ENCODE measurements at places on chromosomes 1 and 21. TPM values are rescaled to one million over a fixed set of nuclear protein-coding genes. Genes with fewer than 3 reads are reported as not detected.

DNA sequence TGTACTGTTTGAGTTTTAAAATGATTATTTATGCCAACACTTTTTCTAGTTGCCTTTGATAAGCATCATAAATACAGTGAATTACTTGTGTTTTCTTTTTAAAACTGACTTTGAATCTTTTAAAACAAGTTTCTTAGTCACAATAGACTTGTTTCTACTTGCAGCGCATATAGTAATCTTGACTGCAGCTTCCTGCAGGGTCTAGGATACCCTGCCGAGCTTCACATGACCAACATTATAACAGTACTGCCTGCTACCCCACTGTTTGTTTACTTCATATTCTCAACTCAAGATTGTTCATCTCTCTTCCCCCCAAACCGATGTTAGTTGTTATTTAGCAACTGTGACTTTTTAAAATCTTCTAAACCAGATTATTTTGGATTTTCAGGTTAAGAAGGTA lies 751.3 kb upstream of the NEGR1 start:
- H3K4me1 ChIP-seq, result no peaks in the 10 kb centered on the region
- no peaks in the 10 kb centered on the region for H3K27me3 ChIP-seq
- H3K36me3 ChIP-seq, result no peaks in the 10 kb centered on the region
- DNase-seq, result no peak
- H3K27ac ChIP-seq, result no peak overlapping the region

Gene TMEM82
- not detected for total RNA-seq

Gene KDF1
- total RNA-seq, result 12.1 TPM

DNA sequence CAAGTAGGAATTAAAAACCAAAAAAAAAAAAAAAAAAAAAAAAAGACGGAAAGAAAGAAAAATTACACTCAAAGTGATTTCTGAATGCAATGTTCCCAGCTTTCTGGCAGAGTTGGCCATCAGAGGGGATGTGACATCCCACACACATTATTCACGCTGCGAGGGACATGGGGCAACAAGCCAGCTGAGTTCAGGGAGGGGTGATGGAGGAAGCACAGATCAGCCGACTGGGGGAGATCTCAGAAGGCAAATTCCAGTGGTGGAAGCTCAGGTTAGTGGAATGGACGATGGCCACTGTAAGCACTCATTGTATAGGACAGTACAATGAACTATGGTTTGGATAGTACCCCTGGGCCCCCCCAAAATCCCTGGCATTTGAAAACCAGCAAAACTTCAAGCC lies 311.9 kb downstream of the PCP4 start:
- H3K4me3 ChIP-seq, result no peak overlapping the region
- no peak for DNase-seq
- H3K36me3 ChIP-seq, result no peaks in the 10 kb centered on the region
- H3K27me3 ChIP-seq, result peaks cover 6% of the 10 kb centered on the region

Gene TNFRSF9
- 0.70 TPM for total RNA-seq

GRCh38 chr1:15344800-15345704 lies 64.6 kb upstream of the EFHD2 start:
- no peaks in the 10 kb centered on the region for H3K36me3 ChIP-seq
- H3K27ac ChIP-seq, result peak overlapping the region; percentile 46
- no peaks in the 10 kb centered on the region for H3K4me1 ChIP-seq
- no peak for DNase-seq
- no peak overlapping the region for H3K4me3 ChIP-seq

GRCh38 chr1:229696385-229696784 lies 70.3 kb downstream of the URB2 start:
- H3K27me3 ChIP-seq, result no peaks in the 10 kb centered on the region
- H3K4me1 ChIP-seq, result no peaks in the 10 kb centered on the region
- no peak overlapping the region for H3K4me3 ChIP-seq
- no peaks in the 10 kb centered on the region for H3K36me3 ChIP-seq
- H3K27ac ChIP-seq, result no peak overlapping the region
- no peak for DNase-seq

- H3K36me3 ChIP-seq, result no peaks in the 10 kb centered on the region
- no peaks in the 10 kb centered on the region for H3K27me3 ChIP-seq
- peaks cover 7% of the 10 kb centered on the region for H3K4me1 ChIP-seq
- no peak overlapping the region for H3K27ac ChIP-seq
These were observed 29.9 kb upstream of the TMEM61 start for GRCh38 chr1:54950369-54951163.

Gene RASSF5
- 26.5 TPM for total RNA-seq

Gene GFI1
- 2.0 TPM for total RNA-seq

Gene BPNT1
- total RNA-seq, result 33.3 TPM

- peaks cover 30% of the 10 kb centered on the region for H3K4me1 ChIP-seq
- no peaks in the 10 kb centered on the region for H3K27me3 ChIP-seq
- no peaks in the 10 kb centered on the region for H3K36me3 ChIP-seq
These were observed 38.8 kb downstream of the DNASE2B start for GRCh38 chr1:84436876-84437655.

GRCh38 chr1:102535829-102536505 lies 539.2 kb upstream of the OLFM3 start:
- no peaks in the 10 kb centered on the region for H3K27me3 ChIP-seq
- H3K4me3 ChIP-seq, result no peak overlapping the region
- no peaks in the 10 kb centered on the region for H3K4me1 ChIP-seq

Gene KCNA10
- not detected for total RNA-seq

Gene ABL2
- total RNA-seq, result 25.3 TPM

DNA sequence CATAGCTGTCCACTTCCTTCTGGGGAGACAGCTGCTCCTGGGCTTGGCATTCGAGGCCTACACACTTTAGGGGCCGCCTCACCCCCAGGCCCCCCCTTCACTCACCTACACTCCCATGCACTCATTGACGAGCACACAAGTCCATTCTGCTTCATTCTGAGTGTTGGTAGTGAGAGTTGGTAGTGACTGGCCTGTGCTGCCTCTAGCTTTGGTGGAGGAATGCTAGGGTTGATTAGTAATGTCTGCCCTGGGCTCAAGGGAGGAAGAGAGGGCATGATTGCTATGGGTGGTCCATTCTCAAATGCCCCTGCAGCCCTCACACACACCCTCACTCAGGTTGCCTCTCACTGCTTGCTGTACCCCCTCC lies 30.4 kb downstream of the TRIM11 start:
- no peak overlapping the region for H3K27ac ChIP-seq
- no peaks in the 10 kb centered on the region for H3K36me3 ChIP-seq
- H3K4me1 ChIP-seq, result no peaks in the 10 kb centered on the region
- no peak overlapping the region for H3K4me3 ChIP-seq

Gene NCF2
- total RNA-seq, result 70.9 TPM

- no peak overlapping the region for H3K4me3 ChIP-seq
- no peak for DNase-seq
- peaks cover 9% of the 10 kb centered on the region for H3K27me3 ChIP-seq
- peak overlapping the region; percentile 39 for H3K27ac ChIP-seq
- no peaks in the 10 kb centered on the region for H3K36me3 ChIP-seq
These were observed 1.8 kb upstream of the HSPG2 start for GRCh38 chr1:21938732-21939538.

Gene SAMSN1
- total RNA-seq, result 45.7 TPM

Gene MIER1
- total RNA-seq, result 38.5 TPM

DNA sequence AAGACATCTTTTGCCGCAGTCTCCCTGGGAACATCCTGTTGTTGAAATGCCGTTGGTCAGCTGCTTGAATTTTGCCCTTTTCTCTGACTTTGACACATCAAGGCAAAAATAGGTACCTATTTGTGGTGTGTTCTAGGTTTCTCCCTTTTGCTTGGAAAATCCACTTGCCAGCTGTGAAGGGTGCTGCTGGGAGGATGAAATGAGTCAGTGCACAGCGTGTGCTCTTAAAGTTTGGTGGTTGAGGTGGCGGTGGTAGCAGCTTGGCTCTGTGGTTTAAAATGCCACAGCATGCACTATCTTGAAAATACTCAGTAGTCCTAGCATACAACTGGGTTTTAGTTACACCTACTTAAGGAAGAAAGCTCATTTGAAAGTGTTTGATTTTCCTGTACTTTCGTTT lies 183.8 kb downstream of the DHRS3 start:
- H3K27ac ChIP-seq, result peak overlapping the region; percentile 83
- peaks cover 60% of the 10 kb centered on the region for H3K4me1 ChIP-seq
- peaks cover 5% of the 10 kb centered on the region for H3K36me3 ChIP-seq
- DNase-seq, result no peak
- H3K4me3 ChIP-seq, result no peak overlapping the region
- H3K27me3 ChIP-seq, result no peaks in the 10 kb centered on the region

GRCh38 chr1:7752512-7753417 lies 18.3 kb upstream of the VAMP3 start:
- peaks cover 21% of the 10 kb centered on the region for H3K4me1 ChIP-seq
- peak; percentile 38 for DNase-seq
- no peak overlapping the region for H3K27ac ChIP-seq
- H3K4me3 ChIP-seq, result no peak overlapping the region
- no peaks in the 10 kb centered on the region for H3K36me3 ChIP-seq
- no peaks in the 10 kb centered on the region for H3K27me3 ChIP-seq

Gene AMY1B
- total RNA-seq, result 2.5 TPM

All from left lung (tissue), 14 donors.